ENCODE measurements at places on chromosomes 6 and 20.

DNA sequence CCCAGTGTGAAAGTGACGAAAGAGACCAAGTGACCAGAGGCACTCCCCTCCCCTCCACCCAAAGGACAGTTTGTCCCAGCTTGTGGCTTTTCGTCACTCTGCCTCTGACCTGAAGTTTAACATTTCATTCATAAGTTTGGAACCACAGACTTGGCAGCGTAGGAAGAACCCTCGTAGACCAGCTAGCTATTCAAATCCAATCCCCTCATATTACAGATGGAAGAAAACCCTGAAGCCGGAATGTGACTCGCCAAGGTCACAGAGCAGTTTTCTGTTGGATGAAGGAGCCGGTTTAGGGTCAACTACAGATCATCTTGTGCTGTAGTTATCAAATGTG lies 3.9 kb upstream of the SYS1 start:
- no peak for DNase-seq

GRCh38 chr6:104126315-104127005 lies 733.3 kb downstream of the HACE1 start:
- DNase-seq = no peak

DNA sequence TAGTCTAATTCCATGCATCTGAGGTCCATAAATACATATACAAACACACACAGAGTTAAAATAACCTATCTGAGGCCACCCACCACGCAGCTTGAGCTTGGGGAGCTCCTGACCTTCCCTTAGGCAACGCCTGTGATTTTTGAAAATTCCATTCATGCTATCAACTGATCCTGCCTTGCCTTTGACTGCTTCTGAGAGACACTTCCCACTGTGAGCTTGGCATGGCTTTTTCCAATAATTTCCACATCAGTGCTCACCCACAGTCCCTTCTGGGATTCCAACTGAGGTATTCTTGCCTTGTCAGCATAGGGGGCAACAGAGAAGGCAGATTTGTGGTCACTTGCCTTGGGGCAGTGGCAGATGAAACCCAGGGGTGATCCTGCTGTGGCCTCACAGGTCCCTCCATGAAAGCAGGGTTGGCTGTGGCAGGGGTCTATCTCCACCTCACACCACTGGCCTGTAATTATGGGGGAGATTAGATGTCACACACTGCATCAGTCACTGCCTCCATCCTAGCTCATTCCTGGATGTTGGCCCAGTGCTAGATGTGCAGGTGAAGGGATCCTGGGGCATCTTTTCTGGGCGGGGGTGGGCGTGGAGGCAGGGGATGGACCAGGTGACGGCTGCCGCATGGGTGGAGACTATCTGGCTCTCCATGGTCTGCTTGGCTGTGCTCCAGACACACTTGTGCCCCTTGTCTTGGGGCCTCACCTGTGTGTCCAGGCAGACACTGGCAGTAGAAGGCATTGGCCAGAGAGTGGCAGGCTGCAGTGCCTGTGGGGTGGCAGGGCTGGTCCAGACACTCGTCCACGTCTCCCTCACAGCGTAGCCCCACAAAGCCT lies 11.2 kb upstream of the GPSM3 start:
- no peak for DNase-seq

DNA sequence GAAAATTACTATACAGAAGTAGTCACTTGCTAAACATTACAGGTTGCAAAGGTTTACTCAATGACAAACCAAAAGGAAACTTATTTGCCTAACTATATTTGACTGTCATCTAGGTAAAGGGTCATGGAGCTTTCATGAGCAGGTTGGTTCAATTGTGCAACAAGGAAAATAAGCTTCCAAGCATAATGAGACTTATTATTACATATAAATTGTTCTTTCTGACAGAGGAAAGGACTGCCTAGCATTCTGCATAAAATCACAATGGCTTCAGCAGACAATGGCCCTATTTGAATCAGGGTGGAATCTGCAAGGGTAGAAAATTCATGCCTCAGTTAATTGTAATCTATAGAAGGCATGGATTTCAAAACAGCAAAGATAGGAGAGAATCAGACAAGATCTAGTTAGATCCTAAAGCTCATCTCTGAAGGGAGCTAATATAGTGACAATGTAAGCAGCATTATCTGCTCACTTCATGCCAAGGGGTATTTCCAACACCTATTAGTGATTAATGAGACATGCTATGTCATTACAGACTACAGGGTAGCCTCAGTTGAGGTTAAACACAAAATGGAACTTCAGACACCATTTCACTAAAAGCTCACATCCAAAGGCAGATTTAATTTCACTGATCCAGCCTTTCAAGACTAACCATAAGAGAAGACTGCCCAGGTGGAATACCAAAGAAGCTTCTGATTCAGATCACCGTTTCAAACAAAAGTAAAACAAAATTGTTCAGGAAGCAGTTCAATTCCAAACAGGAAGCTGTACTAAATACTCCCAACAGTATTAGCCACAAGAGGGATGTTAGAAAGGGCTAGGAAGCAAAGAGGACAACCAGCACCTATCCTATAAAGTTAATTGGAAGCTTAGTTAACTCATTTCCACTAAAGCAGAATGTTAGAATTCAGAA lies 8.5 kb downstream of the STAU1 start:
- DNase-seq = no peak

Data from stimulated activated CD8-positive, alpha-beta memory T cell treated with anti-CD3 and anti-CD28 coated beads, Interleukin-15, amount 100 ng/mL, for 48 hours (primary cell).